ENCODE measurements at places on chromosomes 5 and 9.

- DNase-seq: peak; percentile 90
Measured at GRCh38 chr5:140881889-140882590, at the start of gene PCDHA13. TSS of gene PCDHA13 (plus strand) at chr5:140882124. CDS start at chr5:140882269, 145 bp downstream.

GRCh38 chr5:6083311-6083978 is 294.9 kb downstream of the MED10 start:
- no peak for DNase-seq

DNA sequence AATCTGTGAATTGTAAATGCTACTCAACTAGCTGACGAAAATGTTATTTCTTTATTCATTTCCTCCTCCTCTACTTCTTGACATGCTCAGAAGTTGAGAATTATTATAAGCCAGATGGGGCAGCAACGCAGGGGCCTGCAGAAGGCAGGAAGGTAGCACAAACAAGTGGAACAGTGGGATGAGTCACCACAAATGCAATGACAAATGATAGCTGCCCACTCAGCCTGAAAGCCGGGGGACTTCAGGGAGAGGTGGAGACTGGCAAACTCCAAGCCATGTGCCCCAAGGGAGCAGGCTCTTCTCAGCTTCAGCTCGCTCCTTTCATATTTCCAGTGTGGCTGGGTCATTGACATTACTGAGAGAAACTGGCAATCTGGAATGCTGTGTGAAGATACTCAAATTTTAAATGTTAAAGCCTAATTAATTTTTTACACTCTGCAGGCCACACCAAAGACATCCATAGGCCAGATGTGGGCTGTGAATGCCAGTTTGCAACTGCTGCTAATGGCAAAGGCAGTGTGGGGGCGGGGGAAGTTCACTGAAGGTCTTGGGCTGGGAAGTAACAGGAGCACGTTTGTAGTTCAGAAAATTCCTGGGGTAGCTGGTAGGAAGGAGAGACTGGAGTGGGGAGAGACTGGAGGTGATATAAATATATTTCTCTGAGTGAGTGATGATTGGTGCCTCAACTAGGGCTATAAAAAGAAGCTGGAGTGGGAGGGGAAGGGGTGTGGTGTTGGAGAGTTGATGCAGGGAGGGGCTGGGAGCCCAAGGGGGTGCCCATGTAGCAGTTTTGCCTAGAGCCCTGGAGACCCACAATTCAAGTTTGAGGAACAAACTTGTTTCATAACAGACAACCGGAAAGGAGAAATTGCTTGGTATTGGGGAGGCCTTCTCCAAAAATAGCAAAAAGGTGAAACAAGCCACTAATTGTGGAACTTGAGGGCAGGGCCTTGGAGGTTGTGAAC is 20.8 kb upstream of the ADRB2 start:
- peak; percentile 56 for DNase-seq

DNA sequence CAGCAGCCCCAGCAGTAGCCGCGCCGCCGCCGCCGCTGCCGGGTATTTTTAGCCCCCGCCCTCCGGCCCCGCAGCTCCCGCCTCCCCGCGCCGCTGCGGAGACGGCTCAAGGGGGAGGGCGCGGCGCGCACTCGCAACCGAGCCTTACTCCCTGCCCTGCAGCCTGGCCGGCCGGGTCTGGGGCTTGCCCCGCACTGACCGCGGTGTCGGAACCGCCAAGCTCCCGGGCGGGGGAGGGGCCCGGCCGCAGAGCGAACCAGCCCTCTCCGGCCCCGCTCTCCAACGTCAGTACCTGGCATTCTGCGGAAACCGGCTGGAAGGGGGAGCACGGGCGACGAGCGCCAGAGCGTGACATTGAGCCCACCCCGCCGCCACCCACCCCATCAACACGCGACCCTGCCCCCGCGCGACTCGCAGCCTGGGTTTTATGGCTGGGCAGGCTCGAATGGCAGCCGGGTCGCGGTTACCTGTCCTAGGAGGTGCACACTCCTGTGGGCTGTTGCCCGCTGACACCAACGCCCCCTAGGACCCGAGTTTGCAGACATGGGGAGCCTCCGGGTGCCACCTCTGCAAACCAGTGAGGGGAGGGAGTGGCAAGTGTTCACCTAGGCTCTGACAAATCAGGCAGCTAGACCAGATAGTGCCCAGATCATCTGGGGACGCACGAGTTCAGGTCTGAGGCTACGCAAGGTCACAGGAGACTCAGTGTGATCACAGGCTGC is at the start of gene ACSL6:
ACSL6 (minus strand) TSS at position 37 of the 722 bp plus-strand sequence. CDS start 105 bp downstream, outside the sequence.
- DNase-seq: peak; percentile 75

DNA sequence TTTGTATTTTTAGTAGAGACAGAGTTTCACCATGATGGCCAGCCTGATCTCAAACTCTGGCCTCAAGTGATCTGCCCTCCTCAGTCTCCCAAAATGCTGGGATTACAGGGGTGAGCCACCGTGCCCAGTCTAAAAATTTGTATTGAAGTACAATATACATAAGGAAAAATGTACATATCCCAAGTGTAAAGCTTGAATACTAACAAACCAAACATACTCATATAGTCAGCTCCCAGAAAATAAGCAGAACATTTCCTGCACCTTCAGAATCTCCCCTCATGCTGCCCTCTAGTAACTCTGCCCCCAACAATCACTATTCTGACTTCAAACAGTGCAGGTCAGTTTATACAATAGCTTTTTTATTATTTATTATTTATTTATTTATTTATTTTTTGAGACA is 1.6 kb upstream of the NOL6 start:
- DNase-seq: no peak
